ENCODE measurements at places on chromosomes 1 and 21. TPM values are rescaled to one million over a fixed set of nuclear protein-coding genes. Genes with fewer than 3 reads are reported as not detected.

The S100A1 gene
- total RNA-seq, result 1,233 TPM

The OR2L3 gene
- not detected for total RNA-seq

The HTR1D gene
- total RNA-seq, result not detected

GRCh38 chr1:79726911-79727310 lies 720.4 kb upstream of the ADGRL4 start:
- DNase-seq, result no peak

The MRTO4 gene
- 11.6 TPM for total RNA-seq

The UBL4B gene
- not detected for total RNA-seq

The C1orf87 gene
- not detected for total RNA-seq

GRCh38 chr1:1677718-1678580 lies 14.6 kb downstream of the SLC35E2B start:
- DNase-seq, result no peak

DNA sequence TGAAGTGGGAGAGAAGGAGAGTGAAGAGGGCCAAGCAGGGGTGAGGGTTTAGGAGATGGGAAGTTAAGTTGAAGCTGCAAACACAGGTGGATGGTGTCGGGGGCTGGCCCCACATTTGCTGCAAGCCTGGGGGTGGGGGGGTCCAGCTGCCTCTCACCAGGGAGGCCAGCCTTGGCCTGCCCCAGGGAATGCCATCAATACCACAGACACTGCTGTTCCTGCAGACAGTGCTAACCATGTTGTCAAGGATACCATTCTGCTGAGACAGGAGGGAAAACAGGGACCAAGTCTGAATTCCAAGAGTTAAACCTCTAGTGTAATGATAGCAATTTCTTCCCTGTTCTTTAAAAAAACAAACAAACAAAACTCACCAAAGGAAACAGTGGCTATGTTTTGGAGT lies 8.0 kb downstream of the MECR start:
- DNase-seq, result no peak

GRCh38 chr1:27981145-27981544 lies 21.4 kb downstream of the XKR8 start:
- DNase-seq, result no peak
